ENCODE measurements at places on chromosomes 6 and 20.

DNA sequence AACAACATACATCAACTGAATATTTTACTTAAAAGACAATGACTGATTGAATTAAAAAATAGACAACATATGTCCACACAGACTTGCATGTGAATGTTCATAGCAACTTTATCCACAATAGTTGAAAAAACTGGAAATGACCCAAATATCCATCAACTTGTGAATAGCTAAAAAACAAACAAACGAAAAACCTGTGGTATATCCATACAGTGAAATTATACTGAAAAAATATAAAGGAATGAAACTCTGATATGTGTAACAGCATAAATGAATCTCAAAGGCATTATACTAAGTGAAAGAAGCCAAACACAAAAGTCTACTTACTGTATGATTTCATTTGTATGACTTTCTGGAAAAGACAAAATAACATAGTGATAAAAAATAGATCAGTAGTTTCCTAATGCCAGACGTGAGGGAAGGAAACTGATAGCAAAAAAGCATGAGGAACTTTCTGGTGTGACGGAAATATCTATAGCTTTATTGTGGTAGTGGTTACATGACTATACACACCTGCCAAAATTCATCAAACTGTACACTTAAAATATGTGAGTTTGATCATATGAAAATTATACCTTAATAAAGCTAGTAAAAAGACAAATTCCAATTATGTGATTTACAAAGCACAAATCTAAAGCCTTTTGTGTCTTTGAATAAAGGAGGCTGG, 123.2 kb downstream of the BACH2 start:
- no peak for DNase-seq

DNA sequence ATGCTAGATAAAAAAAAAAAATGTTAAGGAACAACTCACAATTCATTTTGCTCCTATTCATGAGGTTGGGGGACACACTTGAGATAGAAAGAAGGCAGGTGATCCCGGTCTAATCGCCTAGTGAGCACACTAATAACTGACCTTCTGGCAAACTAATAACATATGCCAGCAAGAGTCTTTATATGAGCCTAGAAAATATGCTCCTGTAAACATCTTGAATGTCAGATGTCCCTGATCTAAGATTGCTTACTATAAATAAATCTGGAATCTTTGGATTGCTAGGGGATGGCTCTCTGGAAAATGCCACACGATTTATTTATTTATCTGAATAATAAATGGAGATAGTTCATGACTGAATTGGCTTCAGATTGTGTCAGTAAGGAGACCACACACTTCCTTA, 821.9 kb downstream of the GRIK2 start:
- no peak for DNase-seq

- no peak for DNase-seq
Observed at GRCh38 chr6:162442687-162443086, 284.9 kb downstream of the PRKN start.

DNA sequence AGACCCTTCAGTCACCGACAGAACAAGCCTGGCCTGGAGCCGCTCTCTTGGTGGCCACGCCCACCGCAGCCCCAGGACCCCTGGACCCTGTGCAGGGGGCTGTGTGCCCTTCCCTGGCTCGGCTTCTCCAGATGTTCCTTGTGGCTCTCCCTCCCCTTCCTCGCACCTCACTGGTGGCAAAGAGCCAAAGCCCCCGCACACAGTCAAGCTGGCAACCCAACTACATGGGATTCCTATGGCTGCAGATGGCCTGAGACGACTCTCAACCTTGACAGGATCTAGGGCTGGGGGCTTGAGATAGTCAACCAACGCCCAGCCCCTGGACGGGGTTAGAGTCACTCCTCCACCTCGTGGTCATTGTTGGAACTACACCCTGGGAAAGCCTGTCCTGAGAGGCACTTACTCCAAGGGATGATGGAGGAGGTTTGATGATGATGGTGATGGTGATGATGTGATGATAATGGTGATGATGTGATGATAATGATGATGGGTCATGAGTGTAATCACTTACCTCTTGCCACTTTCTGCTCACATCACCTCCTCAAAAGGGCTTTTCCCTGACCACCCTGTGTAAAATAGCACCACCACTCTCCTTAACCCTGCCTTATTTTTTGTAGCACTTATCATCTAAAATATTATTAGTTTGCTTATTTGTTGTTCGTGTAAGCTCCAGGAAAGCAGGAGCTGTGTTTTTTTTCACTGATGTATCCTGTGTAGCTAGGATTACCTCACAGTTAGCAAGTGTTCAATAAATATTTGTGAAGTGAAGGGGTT, 278.4 kb downstream of the LRFN2 start:
- no peak for DNase-seq

- no peak for DNase-seq
Observed at GRCh38 chr20:50918403-50918802, 12.8 kb downstream of the ADNP start.

Data from NCI-H187 treated with DMSO at 0.1 percent for 48 hours (cell line).